ENCODE measurements at places on chromosomes 12 and 14. TPM values are rescaled to one million over a fixed set of nuclear protein-coding genes. Genes with fewer than 3 reads are reported as not detected.

Gene IFI27L1
- total RNA-seq, result 15.2 TPM

Gene SLC6A15
- total RNA-seq, result not detected

DNA sequence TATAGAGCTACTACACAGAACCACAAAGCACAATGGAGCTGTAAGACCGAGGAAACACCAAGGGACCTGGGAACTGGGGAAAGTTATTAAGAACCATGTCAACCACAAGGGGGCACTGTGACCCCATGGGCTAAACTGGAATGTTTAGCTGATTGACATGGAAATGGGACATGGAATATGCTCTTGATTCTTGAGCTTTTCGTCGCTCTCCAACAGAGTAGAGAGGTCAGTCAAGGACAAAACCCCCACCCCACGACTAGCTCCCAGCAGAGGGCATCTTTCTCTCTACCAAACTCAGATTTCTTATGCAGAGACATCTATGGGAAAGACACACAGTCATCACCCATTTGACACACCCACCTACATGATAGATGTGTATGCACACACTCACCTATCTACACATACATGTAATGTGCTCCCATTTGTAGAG lies 10.1 kb downstream of the NDRG2 start:
- H3K27me3 ChIP-seq, result no peaks in the 10 kb centered on the region
- H3K4me3 ChIP-seq, result no peak overlapping the region
- peaks cover 28% of the 10 kb centered on the region for H3K36me3 ChIP-seq
- H3K4me1 ChIP-seq, result peaks cover 7% of the 10 kb centered on the region
- peak; percentile 76 for DNase-seq

DNA sequence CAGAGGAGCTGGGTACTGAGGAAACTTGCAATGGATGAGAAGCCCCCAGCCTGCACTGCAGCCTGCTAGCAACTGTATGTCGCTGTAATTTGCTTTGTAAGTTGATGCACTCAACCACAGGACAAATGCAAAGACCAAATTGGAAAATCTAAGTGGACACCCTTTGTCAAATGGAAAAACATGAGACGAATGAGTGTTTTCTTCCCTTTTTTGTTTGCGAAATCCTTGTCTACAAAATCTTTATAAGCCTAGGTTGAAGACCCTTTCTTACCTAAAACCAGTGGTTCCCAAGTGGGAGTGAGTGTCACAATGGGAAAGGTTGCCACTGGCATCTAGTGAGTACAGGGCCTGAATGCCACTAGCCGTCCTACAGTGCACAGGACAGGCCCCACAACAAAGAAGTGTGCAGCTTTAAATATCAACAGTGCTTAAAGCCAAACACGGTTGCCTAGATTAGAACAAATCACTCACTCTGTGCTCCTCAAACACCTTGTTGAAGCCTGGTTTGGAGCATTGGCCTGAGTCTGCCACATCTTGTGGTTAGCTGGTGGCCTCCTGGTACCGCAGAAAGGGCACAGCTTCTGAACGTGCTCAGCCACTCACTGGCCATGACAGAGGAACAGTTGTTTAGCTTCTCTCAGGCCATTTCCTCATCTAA lies 7.6 kb upstream of the VASH1 start:
- H3K36me3 ChIP-seq, result no peaks in the 10 kb centered on the region
- no peaks in the 10 kb centered on the region for H3K27me3 ChIP-seq

- H3K4me3 ChIP-seq, result no peak overlapping the region
- no peaks in the 10 kb centered on the region for H3K36me3 ChIP-seq
- no peak for DNase-seq
- no peak overlapping the region for H3K27ac ChIP-seq
- no peaks in the 10 kb centered on the region for H3K27me3 ChIP-seq
Observed at GRCh38 chr14:75196064-75196463, 19.7 kb upstream of the TMED10 start.

DNA sequence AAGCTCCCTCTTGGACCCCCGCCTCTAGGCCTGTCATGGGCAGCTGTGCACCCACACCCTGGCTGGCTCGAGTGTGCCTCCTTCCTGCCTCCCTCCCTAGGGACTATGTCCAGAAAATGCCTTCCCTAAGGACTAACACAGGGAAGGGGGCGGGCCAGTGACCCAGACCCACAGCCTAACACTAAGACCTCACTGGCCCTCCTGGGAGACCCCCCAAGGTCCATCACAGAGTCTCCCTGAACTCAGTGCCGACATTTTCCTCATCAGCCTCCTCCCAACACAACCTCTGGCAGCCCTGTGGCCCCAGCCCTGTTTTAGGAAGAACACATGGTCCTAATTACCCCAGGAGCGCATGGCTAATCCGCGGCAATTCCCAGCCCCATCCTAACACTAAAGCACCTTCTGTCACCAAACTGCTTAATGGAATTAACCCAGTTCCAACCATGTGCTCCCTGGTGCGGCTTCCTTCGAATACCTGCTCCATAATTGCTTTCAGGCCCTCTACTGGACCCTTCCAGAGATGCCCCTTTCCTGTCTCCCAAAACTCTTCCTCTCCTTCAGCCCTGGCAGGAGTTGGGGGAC lies 5.6 kb downstream of the MSI1 start:
- no peak overlapping the region for H3K27ac ChIP-seq
- no peak for DNase-seq
- H3K27me3 ChIP-seq, result peaks cover 26% of the 10 kb centered on the region
- H3K4me3 ChIP-seq, result no peak overlapping the region
- H3K36me3 ChIP-seq, result no peaks in the 10 kb centered on the region
